ENCODE measurements at places on chromosomes 7 and 10. TPM values are rescaled to one million over a fixed set of nuclear protein-coding genes. Genes with fewer than 3 reads are reported as not detected.

Gene BHLHA15
- total RNA-seq: not detected

Gene ANKRD22
- total RNA-seq: not detected

- DNase-seq: no peak
These were observed 46.8 kb downstream of the ERLIN1 start for GRCh38 chr10:100138921-100139496.

- DNase-seq: no peak
These were observed 378 bp upstream of the INPP5F start for GRCh38 chr10:119725517-119725827.

DNA sequence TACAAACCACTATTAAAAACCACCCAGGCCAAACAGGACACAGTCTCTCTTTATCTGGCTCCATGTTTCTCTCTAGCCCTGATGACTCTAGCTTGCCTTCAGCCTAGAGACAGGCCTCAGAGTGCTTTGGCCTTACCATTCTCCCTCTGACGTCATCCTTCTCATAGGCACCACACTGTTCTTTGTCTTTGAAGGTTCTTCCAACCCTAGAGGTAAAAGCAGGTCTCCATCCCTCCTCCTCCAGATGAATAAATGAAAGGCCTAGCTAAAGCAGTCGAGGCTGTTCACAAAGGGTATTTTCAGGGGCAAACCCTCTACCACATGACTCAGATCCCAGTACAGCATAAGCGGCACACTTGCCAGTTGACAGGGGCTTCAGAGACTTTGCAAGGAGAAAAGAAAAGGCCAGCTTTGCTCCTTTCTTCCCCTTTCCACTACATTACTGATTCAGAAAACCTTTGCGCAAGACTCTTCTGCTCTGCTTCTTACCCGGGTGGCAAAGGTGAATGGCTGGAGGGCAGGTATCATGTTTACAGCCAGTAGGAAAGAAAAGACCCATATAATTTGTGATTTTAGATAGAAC lies 14.8 kb downstream of the NFE2L3 start:
- no peak for DNase-seq

- DNase-seq: peak; percentile 70
These were observed 117.6 kb downstream of the NRP1 start for GRCh38 chr10:33216661-33217427.

DNA sequence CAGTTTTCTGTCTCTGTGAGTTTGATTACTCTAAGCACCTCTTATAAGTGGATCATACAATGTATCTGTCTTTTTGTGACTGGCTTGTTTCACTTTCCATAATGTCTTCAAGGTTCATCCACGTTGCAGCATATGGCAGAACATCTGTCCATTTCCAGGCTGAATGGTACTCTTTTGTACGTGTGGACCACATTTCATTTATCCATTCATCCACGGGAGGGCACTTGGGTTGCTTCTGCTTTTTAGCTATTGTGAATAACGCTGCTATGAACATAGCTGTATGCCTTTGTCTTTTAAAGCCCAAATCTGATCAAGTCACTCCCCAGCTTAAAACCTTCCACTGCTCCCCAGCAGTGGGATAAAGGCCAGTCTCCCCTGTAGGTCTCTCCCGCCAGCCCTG lies 31.5 kb downstream of the EGFR start:
- DNase-seq: no peak

GRCh38 chr7:133070562-133070961 lies 11.3 kb downstream of the CHCHD3 start:
- no peak for DNase-seq
